NCI-H345 (cell line): ENCODE measurements at places on chromosomes 16 and 17.

GRCh38 chr16:12724226-12724625 lies 79.5 kb downstream of the CPPED1 start:
- DNase-seq: no peak

DNA sequence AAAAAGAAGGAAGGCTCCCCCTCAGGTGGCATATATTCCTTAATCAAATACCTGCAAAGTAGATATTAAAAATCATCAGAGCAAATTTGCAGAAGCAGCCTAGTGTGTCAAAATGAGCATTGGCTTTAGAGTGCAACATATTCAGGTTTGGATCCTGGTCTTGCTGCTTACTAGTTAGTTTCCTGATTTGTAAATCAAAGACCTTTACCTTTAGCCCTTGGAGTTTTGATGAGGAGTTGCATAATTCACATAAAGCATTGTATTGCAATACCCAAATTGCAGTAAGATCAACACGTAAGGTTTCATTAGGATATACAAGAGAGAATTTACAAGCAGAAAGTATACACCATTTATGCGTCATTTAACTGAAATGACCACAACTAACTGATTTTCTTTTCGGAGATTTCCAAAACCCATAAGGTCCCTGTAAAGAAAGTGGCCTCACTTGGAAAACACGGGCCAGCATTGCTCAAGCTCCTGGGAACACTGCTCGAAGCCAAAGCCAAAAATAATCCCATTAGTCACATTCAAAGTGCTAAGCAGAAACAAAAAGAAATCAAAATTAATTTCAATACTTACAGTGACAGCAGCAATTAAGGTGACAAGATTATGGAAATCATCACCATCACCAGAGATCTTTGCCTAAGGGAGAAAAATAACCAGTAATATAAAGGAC lies 415.9 kb upstream of the ERCC4 start:
- DNase-seq: no peak

- DNase-seq: no peak
Measured at GRCh38 chr16:86956437-86956836, 360.8 kb downstream of the C16orf95 start.

DNA sequence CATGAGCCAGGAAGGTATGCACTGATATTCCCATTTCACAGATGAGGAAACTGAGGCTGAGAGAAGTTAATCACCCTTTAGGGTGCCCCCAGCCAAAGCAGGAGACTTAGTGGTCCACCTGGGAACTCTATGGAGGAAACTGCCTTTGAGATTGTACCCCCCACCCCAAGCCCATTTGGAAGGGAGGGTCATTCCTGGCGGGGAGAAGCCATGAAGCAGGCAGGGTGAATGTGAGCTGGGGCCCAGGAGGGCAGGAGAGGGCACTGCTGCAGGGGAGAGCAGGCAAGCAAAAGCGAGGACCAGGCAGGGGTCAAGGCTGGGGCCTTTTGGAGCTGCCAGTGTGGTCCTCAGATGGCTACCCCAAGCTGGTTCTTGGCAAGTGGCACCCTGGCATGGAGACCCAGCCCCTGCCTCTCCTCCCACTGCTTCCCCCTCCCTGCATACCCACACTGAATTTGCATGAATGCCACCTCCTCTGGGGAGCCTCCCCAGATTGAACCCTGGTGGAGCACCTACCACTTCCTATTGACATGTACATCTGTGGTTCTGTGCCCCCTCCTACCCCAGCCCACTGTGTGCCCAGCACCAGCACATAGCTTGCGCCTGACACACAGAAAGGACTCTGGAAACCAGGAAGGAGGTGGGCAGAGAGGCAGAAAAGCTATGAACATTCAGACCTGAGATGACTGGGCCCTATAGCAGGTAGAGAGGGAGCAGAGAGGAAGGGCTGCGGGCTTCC lies 965 bp upstream of the TMC6 start:
- no peak for DNase-seq

GRCh38 chr16:636206-637080 lies at the start of gene METTL26:
Gene METTL26, minus strand, starts transcription at chr16:636305. Its CDS starts 15 bp downstream, at chr16:636290.
- DNase-seq: peak; percentile 96

GRCh38 chr16:80552277-80552676 lies 11.5 kb downstream of the DYNLRB2 start:
- no peak for DNase-seq

DNA sequence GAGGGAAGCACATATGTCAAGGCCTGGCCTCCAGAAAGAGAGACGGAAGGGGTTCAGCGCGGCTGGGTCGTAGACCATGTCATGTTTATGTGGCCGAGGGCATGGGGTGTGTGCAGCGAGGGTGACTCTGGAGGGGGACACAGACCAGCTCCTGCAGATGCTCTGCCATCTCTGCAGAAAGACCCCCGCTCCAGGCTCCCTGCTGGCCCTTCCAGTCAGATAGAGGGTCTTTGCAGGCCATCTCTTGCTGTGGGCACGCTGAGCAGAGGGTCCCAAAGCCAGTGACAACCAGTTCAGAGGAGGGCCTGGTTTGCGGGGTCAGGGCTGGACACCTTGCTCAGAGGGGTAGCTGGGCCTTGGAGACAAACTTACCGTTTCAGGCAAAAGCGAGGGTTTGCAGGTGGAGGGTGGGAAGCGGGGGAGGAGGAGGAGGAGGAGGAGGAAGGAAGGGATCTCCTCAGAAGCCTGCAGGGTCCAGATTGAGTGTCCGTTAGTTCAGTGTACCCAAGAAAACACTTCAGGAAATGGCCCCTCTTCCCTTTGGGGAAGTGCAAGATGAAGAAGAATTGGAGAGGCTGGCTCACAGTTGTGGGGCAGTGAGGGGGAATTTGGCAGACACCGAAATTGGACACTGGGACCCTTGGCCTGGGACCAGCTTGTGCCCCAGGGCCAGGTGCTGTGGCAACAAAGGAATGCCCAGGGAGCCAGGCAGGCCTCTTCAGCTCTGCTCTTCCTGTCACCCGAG lies 102.8 kb downstream of the CMIP start:
- DNase-seq: no peak

DNA sequence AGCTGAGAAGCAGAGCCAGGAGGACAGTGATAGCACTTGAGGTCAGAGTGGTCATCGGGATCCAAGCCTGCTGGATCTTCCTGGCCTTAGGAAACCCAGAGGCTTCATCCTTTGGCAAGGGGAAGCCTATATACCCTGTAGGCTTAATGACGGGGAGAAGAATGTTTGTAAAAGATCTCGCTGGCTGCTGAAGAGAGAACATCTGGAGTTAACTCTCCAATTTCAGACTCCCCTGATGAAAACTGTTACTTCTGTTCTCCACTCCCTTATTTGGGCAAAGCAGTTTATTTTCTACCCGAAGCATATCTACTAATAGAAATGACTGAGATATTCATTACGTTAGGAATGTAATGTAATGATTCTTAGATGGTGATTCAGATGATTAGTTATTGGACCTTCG lies 487.0 kb downstream of the CDH13 start:
- no peak for DNase-seq

GRCh38 chr17:38852771-38853291 lies 690 bp downstream of the RPL23 start:
- no peak for DNase-seq

- no peak for DNase-seq
Measured at GRCh38 chr17:57750109-57750871, 5.2 kb upstream of the CCDC182 start.

- no peak for DNase-seq
Measured at GRCh38 chr17:70128727-70129238, 40.5 kb upstream of the KCNJ2 start.

- DNase-seq: peak; percentile 1
Measured at GRCh38 chr17:9402590-9403199, 172.9 kb downstream of the STX8 start.

- no peak for DNase-seq
Measured at GRCh38 chr16:46613352-46613751, 7.8 kb downstream of the SHCBP1 start.

DNA sequence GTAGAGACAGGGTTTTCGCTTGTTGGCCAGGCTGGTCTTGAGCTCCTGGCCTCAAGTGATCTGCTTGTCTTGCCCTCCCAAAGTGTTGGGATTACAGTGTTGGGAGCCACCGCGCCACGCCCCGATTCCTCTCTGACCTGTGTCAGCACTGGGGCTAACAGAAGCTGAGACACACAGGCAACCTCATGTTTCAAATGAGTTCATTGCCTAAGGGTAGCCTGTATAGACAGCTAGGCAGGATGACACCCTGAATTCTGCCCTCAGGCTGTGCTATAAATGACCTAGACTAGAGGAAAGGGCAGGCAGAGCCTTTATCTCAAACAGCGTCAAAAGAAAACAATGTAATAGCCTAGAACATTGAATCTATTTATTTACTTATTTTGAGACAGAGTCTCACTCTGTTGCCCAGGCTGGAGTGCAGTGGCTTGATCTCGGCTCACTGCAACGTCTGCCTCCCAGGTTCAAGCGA lies 2.3 kb upstream of the CDK3 start:
- DNase-seq: no peak

GRCh38 chr17:73165616-73166404 lies 1.0 kb downstream of the SSTR2 start:
- no peak for DNase-seq

GRCh38 chr17:35775583-35775982 lies 14.9 kb downstream of the C17orf50 start:
- DNase-seq: no peak

GRCh38 chr16:84084570-84085270 lies 32.0 kb downstream of the MBTPS1 start:
- peak; percentile 43 for DNase-seq

DNA sequence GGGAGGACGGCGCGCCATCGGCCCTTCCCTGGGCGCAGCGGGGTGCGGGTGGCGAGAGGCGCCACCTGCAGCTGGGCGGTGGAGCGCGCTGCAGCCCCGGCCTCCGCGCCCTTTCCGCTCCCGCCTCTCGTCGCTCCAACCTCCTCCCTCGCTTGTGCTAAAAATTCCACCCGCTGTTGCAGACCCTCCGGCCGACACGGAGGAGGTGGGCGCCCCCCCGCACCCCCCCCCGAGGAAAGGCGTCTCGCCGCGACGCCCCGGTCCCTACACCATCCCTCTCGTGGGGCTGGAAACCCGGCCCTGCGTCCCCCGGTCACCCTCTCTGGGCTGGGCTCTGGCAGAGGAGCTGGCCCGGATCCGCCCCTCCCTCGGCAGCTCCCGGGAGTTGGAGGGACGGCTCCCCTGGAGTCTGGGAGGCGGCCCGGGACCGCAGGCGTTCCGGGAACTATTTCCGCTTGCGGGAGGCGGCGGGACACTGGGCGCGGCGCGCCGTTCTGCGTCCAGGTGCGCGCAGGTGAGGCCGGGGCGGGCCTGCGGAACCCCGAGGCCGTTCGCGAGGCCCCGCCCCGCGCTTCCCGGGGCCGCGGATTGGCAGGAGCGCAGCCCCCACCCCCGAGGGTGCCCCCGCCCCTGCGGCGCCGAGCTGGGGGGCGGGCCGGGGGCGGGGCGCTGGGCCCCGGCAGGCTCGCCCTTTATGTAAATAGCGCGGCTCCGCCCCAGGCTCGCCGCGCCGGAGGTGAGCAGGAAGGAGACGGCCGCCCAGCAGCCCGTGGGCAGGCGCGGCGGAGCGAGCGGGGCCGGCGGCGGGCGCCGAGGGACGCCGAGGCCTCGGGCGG lies at the start of gene LLGL2:
LLGL2 (plus strand) TSS at position 728 of the 836 bp plus-strand sequence. CDS start 17,730 bp downstream, outside the sequence.
- peak; percentile 98 for DNase-seq

- no peak for DNase-seq
Measured at GRCh38 chr17:65742403-65743307, 181.2 kb upstream of the AXIN2 start.

- no peak for DNase-seq
Measured at GRCh38 chr16:11635113-11635652, 33.1 kb upstream of the SNN start.

GRCh38 chr17:29158096-29158487 lies 22.1 kb downstream of the MYO18A start:
- DNase-seq: no peak

DNA sequence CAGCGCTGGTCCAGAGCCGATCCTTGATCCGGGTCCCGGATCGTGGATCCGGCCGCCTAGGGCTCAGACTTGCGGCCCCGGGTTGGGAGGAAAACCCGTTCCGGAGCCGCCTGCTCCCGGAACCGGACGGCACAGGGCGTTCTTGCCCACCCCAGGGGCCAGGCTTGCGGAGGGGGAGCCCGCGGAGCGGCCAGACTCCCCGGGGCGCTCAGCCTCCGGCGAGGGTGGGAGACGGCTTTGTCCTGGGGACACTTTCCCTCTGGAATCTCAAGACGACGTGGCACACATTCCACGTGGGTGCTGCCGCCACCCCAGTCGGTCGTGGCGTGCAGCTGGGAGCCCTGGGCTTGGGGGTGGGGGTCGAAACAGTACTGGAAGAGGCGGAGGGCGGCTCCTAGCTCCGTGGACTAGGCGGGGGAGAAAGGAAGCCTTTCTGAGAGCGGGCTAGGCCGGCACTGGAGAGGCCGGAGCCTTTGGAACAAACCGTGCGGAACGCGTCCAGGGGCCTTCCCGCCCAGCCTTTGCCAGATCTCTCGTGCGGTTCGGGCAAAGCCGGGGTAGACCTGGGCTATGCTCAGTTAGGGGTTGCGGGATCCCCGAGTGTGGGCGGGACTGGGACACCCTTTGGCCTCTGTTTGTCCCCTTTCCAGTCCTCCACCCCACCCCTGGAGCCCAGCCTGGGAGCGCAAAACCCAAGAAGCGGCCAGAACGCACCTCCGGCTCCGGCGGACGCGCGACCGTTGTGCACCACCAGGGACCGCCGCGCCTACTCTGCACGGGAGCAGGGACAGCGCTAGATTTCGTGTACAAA lies 26.5 kb downstream of the SREBF1 start:
- DNase-seq: no peak

DNA sequence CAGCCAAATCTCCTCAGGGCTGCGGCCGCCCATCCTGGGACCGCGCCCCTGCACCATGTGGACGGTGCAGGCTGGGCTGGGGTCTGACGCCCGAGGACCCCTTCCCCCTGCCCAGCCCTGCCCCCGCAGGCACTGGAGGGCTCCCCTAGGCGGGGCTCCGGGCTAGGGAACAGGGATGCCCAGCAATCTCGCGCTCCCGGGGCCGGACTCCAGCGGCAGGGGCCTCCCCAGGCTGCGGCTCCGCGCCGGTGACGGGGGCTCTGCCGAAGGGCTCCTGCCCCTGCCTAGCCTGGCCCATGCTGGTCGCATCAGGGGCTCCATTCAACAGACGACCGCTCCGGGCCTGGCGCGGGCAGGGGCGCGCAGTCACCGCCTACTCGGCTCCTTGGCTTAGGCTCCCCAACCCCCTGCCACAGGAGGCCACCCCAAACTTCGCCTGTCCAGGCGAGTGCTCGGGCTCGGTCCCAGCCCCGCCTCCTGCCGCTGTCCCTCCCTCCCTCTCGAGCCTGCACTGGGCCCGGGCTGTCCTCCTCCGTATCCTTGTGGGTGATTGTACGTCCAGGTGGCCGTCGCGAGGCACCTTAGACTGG lies 27.4 kb upstream of the ADORA2B start:
- DNase-seq: no peak

DNA sequence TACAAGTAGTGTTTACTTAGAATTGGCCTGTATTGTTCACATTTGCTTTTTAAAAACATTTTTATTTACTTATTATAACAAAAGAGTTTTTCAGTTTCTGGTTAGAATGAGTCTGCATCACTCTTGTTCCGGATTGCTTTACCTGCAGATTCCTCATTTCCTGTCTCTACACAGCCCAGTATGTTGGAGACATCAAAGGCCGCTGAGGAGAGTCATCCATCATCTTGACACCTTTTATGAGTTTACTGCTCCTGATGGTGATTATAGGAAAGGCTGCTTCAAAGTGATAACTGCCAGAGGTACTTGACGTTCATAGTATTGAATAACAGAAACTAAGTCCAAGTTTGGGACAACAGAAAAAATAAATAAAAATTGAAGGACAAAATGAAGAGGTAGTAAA lies 490.5 kb upstream of the CA10 start:
- DNase-seq: no peak

- DNase-seq: no peak
Measured at GRCh38 chr17:33204701-33205100, 88.4 kb downstream of the ASIC2 start.
